ENCODE measurements at places on chromosomes 3 and 15. TPM values are rescaled to one million over a fixed set of nuclear protein-coding genes. Genes with fewer than 3 reads are reported as not detected.

DNA sequence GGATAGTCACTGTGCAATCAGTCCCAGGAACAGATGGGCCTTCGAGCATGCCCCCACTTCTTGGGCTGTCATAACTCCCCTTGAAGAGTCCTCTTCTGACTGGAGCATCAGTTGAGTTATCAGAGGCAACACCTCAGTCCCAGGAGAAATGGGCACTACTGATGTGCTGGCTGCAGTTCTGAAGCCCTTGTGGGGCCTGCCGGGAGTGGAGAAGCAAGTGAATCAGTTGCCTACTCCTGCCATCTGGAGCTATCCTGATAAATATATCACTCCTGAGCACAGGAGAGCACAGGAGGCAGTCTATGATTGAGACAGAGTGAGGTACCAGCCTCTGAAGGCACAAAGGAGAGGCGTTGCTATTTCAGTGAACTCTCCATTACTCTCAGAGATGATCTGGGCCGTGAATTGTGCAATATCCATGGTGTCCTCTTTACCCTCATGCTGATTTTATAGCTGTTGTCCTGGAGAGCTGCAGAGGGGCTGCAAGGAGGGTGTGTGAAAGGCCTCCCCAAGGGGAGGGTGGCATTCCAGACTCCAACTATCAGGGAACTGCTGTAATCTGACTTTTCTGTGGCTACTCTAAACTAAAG is 344.2 kb upstream of the ROPN1 start:
- peaks cover 5% of the 10 kb centered on the region for H3K27me3 ChIP-seq
- no peak overlapping the region for H3K4me3 ChIP-seq
- H3K36me3 ChIP-seq: peaks cover 53% of the 10 kb centered on the region
- H3K27ac ChIP-seq: no peak overlapping the region
- no peaks in the 10 kb centered on the region for H3K4me1 ChIP-seq

DNA sequence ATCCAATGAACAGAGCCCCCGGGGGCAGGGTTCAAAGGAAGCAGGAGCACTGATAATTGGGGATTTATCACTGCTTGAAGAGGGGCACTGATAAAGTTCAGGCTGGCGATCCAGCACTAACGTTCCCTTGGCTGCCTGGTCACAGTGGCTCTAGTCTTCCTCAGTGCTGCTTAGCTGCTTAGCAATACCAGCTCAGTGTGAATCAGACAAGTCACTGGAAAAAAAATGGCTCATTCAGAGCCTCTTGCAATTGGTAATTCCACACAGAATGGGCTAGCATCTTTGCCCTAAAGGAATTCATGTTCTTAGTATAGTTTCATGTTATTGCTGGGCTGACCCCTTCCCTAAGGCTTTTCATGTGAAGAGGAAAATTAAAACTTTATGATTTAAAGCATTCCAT is 95.7 kb upstream of the SLC2A2 start:
- no peak overlapping the region for H3K27ac ChIP-seq
- peaks cover 29% of the 10 kb centered on the region for H3K36me3 ChIP-seq
- DNase-seq: no peak
- H3K4me3 ChIP-seq: no peak overlapping the region

DNA sequence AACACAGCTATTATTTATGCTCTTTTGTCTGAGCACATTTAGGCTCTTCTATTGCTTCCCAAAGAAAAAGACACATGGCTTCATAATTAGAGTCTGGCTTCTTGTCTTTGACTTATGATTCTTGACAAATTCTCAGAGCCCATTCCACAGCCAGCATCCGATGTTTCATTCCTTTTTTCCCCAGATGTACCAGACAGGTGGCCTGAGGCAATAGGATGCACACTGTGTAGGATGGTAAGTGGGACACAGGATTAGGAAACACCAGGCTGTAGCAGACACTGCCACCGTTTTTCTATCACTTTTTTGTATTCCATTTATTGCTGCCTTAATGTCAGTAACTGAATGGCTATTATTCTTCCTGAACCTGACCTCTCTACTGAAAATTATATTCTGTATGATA is 188.9 kb upstream of the CDIN1 start:
- H3K27ac ChIP-seq: no peak overlapping the region
- H3K4me3 ChIP-seq: no peak overlapping the region
- no peaks in the 10 kb centered on the region for H3K27me3 ChIP-seq
- no peaks in the 10 kb centered on the region for H3K4me1 ChIP-seq
- no peak for DNase-seq
- H3K36me3 ChIP-seq: no peaks in the 10 kb centered on the region

GRCh38 chr3:50125541-50126286 is 29.4 kb upstream of the SEMA3F start:
- H3K4me1 ChIP-seq: peaks cover 6% of the 10 kb centered on the region
- H3K27me3 ChIP-seq: peaks cover 20% of the 10 kb centered on the region
- DNase-seq: no peak
- no peak overlapping the region for H3K27ac ChIP-seq
- no peak overlapping the region for H3K4me3 ChIP-seq
- no peaks in the 10 kb centered on the region for H3K36me3 ChIP-seq

DNA sequence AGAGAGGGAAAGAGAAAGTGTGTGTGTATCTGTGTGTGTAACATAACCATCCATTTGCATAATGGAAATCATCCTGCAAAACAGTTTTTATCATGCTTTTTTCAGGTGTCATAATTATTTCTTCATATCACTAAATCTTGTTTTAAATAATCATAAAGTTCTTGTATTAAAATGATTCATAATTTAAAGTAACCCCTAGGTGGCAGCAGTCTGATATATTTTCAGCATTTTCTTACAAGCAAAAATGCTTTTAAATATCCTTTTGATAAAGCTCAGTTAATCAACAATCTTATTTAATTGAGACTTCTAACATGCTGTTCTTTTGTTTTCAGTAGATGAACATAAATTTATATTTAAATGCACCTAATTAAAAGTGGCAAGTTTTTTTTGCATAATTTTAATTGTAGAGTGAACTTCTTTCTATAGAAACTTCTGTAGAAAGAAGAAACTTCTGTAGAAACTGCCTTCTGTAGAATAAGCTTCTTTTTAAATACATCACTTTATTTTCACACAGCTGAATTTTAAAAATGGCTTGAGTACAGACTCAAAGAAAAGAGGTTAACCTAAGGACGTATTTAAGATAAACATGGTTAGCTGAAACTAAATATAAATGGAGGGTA is 72.5 kb downstream of the OPA1 start:
- peaks cover 11% of the 10 kb centered on the region for H3K36me3 ChIP-seq
- H3K27me3 ChIP-seq: no peaks in the 10 kb centered on the region
- no peak overlapping the region for H3K27ac ChIP-seq
- no peaks in the 10 kb centered on the region for H3K4me1 ChIP-seq
- DNase-seq: no peak

RTP3 gene
- not detected for total RNA-seq

PCLAF gene
- 7.0 TPM for total RNA-seq

DNA sequence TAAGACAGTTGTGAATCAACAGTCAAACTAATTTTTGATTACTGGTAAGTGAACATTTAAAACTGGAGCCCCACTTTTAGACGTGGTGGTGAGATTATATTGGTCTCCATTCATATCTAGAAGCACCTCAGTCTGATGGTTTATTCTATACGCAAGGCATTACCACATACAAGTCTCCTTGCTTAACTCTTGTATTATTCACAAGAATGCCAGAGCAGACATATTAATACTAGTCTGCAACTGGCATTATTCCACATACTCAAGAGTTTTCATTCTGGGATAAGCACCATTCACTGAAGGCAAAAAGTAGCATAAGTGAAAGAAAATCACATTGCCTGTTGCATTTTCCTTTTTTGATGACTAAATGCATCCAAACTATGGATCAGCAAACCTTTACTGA is 36.9 kb upstream of the MEIS2 start:
- H3K4me3 ChIP-seq: no peak overlapping the region
- no peak overlapping the region for H3K27ac ChIP-seq
- DNase-seq: no peak

EPHB3 gene
- 4.3 TPM for total RNA-seq

- no peaks in the 10 kb centered on the region for H3K4me1 ChIP-seq
- DNase-seq: no peak
- H3K36me3 ChIP-seq: no peaks in the 10 kb centered on the region
These were observed 208.3 kb upstream of the RBMS3 start for GRCh38 chr3:29072611-29073010.

DNA sequence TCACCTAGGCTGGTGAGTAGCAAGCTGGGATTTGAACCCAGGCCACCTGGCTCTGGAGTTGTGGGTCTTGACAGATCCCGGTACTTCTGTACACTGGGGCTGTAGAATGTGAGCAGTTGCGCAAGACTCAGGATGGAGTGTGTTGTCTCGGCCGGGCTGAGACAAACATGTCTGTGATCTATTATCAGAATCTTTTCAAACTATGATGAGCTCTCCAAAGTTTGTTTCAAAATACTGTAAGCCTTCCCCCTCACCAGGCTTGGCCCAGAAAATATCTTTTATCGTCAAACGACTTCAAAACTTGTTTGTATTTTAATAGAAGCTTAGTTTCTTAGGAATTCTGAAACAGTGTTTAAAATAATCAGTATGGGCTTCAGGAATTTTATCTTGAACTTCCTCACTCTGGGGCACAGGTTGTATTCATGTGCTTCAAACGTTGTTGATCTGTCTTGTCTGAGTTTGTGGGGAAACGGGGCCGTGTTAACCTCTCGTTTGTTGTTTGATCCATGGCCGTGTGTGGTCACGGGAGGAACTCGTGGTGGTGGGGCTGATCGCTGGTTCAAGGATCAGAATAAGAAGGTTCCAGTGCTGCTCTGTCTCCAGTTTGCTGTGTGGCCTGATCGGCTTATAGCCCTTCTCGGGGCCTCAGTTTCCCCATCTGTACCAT is 40.3 kb upstream of the TFRC start:
- peaks cover 18% of the 10 kb centered on the region for H3K4me1 ChIP-seq
- peaks cover 1% of the 10 kb centered on the region for H3K27me3 ChIP-seq
- no peak overlapping the region for H3K27ac ChIP-seq
- DNase-seq: no peak

DNA sequence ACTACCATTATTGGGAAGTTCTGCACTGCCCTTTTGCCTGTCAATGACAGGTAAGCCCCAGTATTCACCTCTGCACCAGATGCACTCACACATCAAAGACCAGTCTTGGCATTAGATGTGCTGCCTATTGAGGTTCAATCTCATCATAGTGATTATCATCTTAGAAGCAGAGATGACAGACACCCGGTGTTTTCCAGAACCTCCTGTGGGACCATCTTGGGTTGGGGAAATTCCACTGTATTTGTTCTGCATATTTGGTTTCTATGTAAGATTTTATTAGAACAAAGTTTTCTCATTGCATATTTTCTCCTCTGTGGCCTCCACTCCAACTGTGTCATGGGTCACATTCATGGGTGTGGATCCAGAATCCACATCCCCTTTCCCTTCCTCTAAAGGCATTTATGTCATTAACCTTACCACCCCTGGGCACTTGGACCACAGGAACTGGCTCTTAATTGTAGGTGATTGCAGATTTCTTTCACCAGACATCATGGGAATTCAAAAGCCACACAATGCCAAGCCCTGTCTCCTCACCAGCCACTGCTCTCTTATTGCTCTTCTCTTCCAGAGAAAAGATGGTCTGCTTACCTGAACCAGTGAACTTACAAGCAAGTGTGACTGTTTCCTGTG is 31.2 kb downstream of the PLA1A start:
- no peak for DNase-seq
- H3K27ac ChIP-seq: no peak overlapping the region
- H3K27me3 ChIP-seq: peaks cover 8% of the 10 kb centered on the region
- peaks cover 7% of the 10 kb centered on the region for H3K4me1 ChIP-seq

- no peaks in the 10 kb centered on the region for H3K4me1 ChIP-seq
- H3K27ac ChIP-seq: no peak overlapping the region
- peaks cover 13% of the 10 kb centered on the region for H3K27me3 ChIP-seq
These were observed 27.7 kb downstream of the SRPRB start for GRCh38 chr3:133833267-133833666.

GABRA5 gene
- 0.72 TPM for total RNA-seq

GPR171 gene
- not detected for total RNA-seq

GRCh38 chr3:152185891-152186630 is 82.7 kb upstream of the MBNL1 start:
- no peaks in the 10 kb centered on the region for H3K27me3 ChIP-seq
- H3K36me3 ChIP-seq: no peaks in the 10 kb centered on the region
- no peaks in the 10 kb centered on the region for H3K4me1 ChIP-seq
- H3K4me3 ChIP-seq: no peak overlapping the region
- no peak overlapping the region for H3K27ac ChIP-seq
- no peak for DNase-seq

- peaks cover 19% of the 10 kb centered on the region for H3K36me3 ChIP-seq
- H3K27me3 ChIP-seq: peaks cover 2% of the 10 kb centered on the region
- no peak for DNase-seq
- H3K27ac ChIP-seq: no peak overlapping the region
- H3K4me1 ChIP-seq: no peaks in the 10 kb centered on the region
- no peak overlapping the region for H3K4me3 ChIP-seq
These were observed 26.6 kb downstream of the RFT1 start for GRCh38 chr3:53103397-53104296.

- H3K27me3 ChIP-seq: no peaks in the 10 kb centered on the region
- H3K4me1 ChIP-seq: no peaks in the 10 kb centered on the region
- H3K4me3 ChIP-seq: no peak overlapping the region
- H3K27ac ChIP-seq: no peak overlapping the region
- DNase-seq: no peak
- H3K36me3 ChIP-seq: no peaks in the 10 kb centered on the region
These were observed 88.7 kb upstream of the ANKRD28 start for GRCh38 chr3:15886521-15886920.

DNA sequence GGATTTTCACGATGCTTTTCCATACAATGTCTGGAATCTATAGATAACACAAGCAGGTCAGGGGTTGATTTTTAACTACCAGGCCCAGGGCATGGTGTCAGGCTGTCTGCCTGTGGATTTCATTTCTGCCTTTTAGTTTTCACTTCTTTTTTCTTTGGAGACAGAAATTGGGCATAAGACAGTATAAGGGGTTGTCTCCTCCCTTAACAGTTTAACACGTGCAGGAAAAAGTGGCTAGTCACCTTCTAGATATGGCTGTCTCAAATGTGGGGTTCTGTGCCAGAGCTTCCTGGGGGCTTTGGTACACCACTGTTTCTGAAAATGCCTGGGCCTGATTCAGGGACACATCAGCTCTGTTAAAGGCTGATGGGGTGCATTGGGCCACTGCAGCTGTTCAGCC is 7.4 kb upstream of the ZNF589 start:
- peaks cover 2% of the 10 kb centered on the region for H3K27me3 ChIP-seq
- H3K4me3 ChIP-seq: no peak overlapping the region
- peaks cover 6% of the 10 kb centered on the region for H3K36me3 ChIP-seq
- no peak overlapping the region for H3K27ac ChIP-seq
- no peak for DNase-seq

- H3K27ac ChIP-seq: no peak overlapping the region
- peaks cover 26% of the 10 kb centered on the region for H3K4me1 ChIP-seq
- H3K27me3 ChIP-seq: no peaks in the 10 kb centered on the region
- H3K4me3 ChIP-seq: no peak overlapping the region
These were observed 26.3 kb downstream of the DPH6 start for GRCh38 chr15:35519541-35520149.

- DNase-seq: no peak
- no peak overlapping the region for H3K27ac ChIP-seq
- H3K4me1 ChIP-seq: peaks cover 25% of the 10 kb centered on the region
- peaks cover 14% of the 10 kb centered on the region for H3K36me3 ChIP-seq
These were observed 240.9 kb upstream of the ADAMTS9 start for GRCh38 chr3:64928683-64929082.

C3orf80 gene
- total RNA-seq: not detected

SPINT1 gene
- 28.6 TPM for total RNA-seq
